ENCODE measurements at places on chromosomes 7 and 10. TPM values are rescaled to one million over a fixed set of nuclear protein-coding genes. Genes with fewer than 3 reads are reported as not detected.

The CLRN3 gene
- not detected for total RNA-seq

The MUC3A gene
- total RNA-seq: 2.1 TPM

The PIK3AP1 gene
- 9.7 TPM for total RNA-seq

The DCLRE1A gene
- total RNA-seq: 18.7 TPM

The UTF1 gene
- not detected for total RNA-seq

The RNF32 gene
- total RNA-seq: 2.5 TPM

The ADRA2A gene
- total RNA-seq: 6.0 TPM

The MSS51 gene
- total RNA-seq: 3.5 TPM

The LIPK gene
- total RNA-seq: not detected

The CHST15 gene
- total RNA-seq: 12.0 TPM

The SPDYE8 gene
- 0.46 TPM for total RNA-seq

The FAM25C gene
- total RNA-seq: not detected

The C7orf33 gene
- total RNA-seq: not detected

The GAD2 gene
- 40.1 TPM for total RNA-seq

The ALKBH4 gene
- 13.6 TPM for total RNA-seq

The ING3 gene
- total RNA-seq: 43.6 TPM

The CCL24 gene
- total RNA-seq: not detected

The POLR2J2 gene
- total RNA-seq: 5.3 TPM

The NPC1L1 gene
- not detected for total RNA-seq

The RNF133 gene
- 0.23 TPM for total RNA-seq

The CALHM2 gene
- 2.5 TPM for total RNA-seq

The PRKRIP1 gene
- 21.2 TPM for total RNA-seq

The PLEKHA1 gene
- 56.5 TPM for total RNA-seq

The TPK1 gene
- 11.5 TPM for total RNA-seq

The FAM13C gene
- total RNA-seq: 44.3 TPM

The TMED4 gene
- 61.6 TPM for total RNA-seq

The WASHC2C gene
- 32.1 TPM for total RNA-seq

The SLC25A28 gene
- total RNA-seq: 20.3 TPM

The AUTS2 gene
- 82.1 TPM for total RNA-seq

The TUBB8 gene
- total RNA-seq: not detected

The CNNM1 gene
- 6.5 TPM for total RNA-seq

The TWNK gene
- total RNA-seq: 5.5 TPM

The TMEM229A gene
- 4.6 TPM for total RNA-seq

The DDC gene
- total RNA-seq: 4.8 TPM

The KRIT1 gene
- 69.4 TPM for total RNA-seq

Data from diencephalon (tissue), 1 donor.